ENCODE measurements at places on chromosomes 11 and 22. TPM values are rescaled to one million over a fixed set of nuclear protein-coding genes. Genes with fewer than 3 reads are reported as not detected.

The PATE2 gene
- total RNA-seq: not detected

DNA sequence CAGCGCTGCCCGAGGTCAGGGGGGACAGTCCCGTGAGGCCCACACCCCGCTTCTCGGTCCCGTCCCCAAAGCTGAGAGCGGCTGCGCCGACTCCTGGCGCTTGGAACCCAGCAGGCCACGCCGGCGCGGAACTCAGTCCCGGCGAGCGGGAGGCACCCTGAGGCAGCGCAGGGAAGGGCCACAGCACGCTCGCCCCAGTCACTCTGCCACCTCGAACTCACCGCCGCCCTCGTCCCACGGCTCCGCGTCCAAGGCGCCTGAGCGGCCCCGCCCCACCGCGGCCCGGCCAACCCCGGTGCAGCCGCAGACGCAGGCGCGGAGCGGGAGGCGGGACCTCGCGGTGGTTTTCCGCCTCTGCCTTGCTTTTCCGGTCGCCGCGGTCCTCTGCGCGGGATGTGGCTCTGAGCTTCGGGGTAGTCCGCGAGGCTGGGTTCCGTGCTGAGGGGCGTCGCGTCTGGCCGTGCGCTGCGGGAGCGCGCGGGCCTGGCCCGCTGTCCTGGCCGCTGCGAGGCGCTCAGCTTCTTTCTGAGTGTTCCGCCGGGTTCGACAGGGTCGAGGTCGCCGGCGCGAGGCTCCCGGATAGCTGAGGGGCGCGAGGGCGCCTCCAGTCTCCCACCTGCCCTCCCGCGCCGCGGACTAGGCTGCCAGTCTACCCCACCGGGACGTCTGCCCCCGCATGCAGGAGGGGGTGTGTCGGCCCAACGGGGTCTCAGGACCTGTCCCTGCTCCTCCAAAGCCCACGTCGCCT lies at the start of gene CDPF1:
Gene CDPF1 (minus strand): TSS at position 259 of the 748 bp plus-strand sequence. CDS start 2,009 bp downstream, outside the sequence.
- peak; percentile 90 for DNase-seq
- peaks cover 12% of the 10 kb centered on the region for H3K36me3 ChIP-seq
- no peaks in the 10 kb centered on the region for H3K27me3 ChIP-seq
- peaks cover 35% of the 10 kb centered on the region for H3K4me1 ChIP-seq
- peak within 1 kb of the TSS; percentile 77 for H3K4me3 ChIP-seq

DNA sequence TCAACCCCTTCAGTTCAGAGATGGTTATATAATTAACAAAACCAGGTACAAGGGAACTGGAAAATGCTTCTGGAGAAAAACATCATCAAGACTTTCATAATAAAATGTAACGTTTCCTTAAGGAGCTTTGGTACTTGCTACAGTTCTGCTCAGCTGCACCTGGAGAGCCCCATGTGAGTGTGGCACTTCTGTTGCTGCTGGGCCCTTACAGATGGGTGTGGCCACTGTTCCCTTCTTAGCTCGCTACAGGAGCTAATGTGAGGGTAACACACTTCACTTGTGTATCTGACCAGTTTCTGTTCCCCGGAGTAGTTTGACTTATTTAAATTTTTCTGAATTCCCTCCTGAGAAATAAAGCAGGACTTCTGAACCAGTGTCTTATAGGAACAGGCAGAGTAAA lies 4.0 kb downstream of the POU2AF3 start:
- no peak for DNase-seq
- H3K27me3 ChIP-seq: peaks cover 55% of the 10 kb centered on the region
- no peak overlapping the region for H3K4me3 ChIP-seq
- H3K36me3 ChIP-seq: no peaks in the 10 kb centered on the region
- no peak overlapping the region for H3K27ac ChIP-seq

DNA sequence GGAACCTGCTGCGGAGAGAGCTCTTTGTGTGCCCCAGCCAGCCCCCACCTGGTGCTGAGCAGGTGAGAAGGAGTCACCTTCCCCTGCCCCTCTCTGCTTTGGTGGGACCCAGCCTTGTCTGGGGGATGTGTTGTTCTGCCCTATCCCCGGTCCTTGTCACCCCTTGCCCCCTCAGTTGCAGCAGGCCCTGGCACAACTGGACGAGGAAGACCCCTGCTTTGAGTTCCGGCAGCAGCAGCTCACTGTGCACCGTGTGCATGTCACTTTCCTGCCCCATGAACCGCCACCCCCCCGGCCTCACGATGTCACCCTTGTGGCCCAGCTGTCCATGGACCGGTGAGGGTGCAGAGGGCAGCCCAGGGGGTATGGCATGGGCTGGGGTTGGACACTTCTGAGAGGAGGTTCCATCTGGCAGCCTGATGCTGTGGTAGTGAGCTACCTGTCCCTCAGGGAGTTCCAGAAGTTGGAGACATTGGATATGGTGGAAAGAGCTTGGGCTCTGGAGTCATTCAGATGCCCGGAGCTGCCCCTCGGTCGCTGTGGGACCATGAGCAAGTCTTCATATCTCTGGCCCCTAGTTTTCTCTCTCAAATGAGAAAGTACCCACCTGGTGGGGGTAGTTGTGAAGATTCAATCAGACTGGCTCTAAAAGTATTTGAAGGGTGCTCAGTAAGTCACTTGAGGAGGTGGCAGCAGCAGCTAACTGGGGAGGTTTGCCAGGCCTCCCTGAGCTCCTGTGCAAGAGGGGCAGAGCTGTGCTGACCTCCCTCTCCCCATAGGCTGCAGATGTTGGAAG lies 4.3 kb downstream of the LARGE2 start:
- H3K36me3 ChIP-seq: no peaks in the 10 kb centered on the region
- H3K4me1 ChIP-seq: peaks cover 44% of the 10 kb centered on the region
- H3K27me3 ChIP-seq: peaks cover 13% of the 10 kb centered on the region
- peak; percentile 19 for DNase-seq

DNA sequence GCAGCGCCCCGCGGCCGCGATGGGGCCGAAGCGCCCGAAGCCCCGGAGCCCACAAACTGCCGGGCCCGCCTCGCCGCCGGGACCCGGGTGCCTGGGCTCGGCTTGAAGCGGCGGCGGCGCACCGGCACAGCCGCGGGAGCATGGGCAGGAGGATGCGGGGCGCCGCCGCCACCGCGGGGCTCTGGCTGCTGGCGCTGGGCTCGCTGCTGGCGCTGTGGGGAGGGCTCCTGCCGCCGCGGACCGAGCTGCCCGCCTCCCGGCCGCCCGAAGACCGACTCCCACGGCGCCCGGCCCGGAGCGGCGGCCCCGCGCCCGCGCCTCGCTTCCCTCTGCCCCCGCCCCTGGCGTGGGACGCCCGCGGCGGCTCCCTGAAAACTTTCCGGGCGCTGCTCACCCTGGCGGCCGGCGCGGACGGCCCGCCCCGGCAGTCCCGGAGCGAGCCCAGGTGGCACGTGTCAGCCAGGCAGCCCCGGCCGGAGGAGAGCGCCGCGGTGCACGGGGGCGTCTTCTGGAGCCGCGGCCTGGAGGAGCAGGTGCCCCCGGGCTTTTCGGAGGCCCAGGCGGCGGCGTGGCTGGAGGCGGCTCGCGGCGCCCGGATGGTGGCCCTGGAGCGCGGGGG lies 346 bp downstream of the FJX1 start:
- no peak overlapping the region for H3K27ac ChIP-seq
- DNase-seq: peak; percentile 21
- no peaks in the 10 kb centered on the region for H3K36me3 ChIP-seq
- H3K27me3 ChIP-seq: peaks cover 52% of the 10 kb centered on the region
- peaks cover 10% of the 10 kb centered on the region for H3K4me1 ChIP-seq
